Stimulated activated CD4-positive, alpha-beta T cell treated with anti-CD3 and anti-CD28 coated beads, Interleukin-4, amount 100 ng/mL, for 4 hours (primary cell): ENCODE measurements at places on chromosomes 1 and 21.

DNA sequence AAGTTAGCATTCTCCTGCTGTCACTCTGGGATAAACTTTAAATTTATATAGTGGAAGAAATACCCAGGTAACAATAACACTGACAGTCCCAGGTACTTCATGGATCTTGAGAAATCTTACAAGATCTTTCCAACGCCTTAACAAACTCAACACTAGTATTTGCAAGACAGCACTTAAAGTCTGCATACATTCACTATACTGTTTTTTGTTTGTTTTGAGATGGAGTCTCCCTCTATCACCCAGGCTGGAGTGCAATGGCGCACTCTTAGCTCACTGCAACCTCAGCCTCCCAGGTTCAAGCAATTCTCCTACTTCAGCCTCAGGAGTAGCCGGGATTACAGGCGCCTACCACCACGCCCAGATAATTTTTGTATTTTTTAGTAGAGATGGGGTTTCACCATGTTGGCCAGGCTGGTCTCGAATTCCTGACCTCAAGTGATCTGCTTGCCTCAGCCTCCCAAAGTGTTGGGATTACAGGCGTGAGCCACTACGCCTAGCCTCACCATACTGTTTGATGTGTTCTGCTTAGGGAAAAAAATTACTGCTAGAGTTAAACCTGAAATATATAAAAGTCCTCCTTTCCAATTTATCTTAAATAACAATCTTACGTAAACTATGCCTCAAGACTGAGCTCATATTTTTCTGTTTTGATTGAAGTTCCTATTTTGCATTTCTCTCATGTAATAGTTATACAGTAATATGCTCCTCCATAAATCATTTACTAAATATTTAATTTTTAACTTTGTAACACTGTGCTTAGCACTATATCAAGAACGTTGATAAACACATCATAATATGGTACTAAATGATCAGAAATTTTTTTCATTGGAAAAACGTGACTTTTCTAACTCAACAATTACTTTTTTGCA, 17.5 kb downstream of the EYA3 start:
- DNase-seq: no peak

GRCh38 chr21:44432841-44433790, 22.2 kb upstream of the LRRC3 start:
- no peak for DNase-seq

GRCh38 chr1:226962421-226963391, 22.6 kb downstream of the COQ8A start:
- no peak for DNase-seq

DNA sequence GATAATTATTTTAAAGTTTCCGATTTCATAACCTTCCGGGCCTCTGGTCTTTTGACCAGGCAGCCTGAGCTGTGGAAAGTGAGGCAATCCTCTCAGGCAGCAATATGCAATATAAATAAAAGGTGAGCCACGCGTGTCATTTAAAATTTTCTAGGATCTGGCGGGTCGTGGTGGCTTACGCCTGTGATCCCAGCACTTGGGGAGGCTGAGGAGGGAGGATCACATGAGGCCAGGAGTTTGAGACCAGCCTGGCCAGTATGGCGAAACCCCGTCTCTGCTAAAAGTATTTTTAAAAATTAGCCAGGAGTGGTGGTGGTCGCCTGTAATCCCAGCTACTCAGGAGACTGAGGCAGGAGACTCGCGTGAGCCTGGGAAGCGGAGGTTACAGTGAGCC, 546 bp upstream of the ZNF695 start:
- DNase-seq: no peak

DNA sequence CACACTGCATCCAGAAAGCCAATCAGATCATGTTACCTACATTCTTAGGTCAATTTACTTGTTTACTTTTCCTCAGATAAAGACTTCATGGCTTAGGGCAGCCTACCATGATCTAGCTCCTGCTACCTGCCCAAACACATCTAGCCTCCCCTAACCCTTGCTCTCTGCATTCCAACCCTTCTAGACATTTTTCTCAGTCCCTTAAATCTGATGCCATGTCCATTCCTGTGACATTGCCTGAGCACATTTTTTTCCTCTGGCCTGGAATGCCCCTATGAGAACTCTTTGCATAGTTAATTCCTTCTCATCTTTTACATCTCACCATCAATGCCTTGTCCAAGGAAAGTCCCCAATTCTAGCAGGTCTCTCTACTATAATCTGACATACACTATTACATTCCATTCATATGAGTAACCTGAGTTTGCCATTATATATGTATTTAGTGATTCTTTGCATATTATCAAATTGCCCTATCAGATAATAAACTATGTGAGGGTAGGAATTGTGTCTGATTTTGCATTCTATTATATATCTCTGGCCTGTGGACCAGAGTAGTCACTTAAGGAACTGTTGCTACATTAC, 166.9 kb downstream of the COL11A1 start:
- no peak for DNase-seq

GRCh38 chr1:201954263-201955008, 867 bp upstream of the TIMM17A start:
- DNase-seq: no peak

DNA sequence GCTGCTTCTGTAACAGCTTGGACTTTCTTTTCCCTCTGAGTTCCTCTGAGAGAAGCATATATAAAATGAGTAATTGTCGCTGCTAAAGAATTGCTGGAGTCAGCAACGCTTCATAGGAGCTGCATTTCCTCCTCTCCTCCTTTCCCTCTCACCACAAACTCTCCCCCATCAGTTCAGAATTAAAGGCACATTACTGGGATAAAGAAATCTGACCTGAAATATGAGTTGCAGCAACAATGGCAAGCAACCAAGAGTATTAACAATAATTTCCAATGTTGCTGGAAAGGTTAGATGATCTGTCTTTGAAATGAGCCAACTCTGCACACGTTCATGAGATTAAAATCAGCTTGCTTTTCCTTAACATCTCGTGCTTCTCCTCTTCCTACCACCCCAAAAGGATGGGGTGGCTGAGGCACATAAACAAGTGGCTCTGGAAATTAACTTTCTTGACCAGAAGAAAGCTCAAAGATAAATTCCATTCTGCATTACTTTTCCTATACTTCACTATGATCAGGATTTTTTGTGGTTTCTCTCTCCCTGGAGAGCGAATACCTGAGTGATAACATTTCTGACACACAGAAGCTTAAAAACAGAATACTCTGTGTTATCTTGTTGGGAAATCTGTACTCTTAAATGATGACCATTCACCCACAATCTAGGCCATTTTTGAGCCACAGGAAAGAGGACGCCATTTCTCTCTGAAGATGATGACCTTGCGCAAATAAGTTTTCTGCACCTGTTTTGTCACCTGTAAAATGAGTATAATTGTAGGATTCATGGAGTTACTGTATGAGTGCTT, 90.2 kb downstream of the TGFBR3 start:
- DNase-seq: no peak

DNA sequence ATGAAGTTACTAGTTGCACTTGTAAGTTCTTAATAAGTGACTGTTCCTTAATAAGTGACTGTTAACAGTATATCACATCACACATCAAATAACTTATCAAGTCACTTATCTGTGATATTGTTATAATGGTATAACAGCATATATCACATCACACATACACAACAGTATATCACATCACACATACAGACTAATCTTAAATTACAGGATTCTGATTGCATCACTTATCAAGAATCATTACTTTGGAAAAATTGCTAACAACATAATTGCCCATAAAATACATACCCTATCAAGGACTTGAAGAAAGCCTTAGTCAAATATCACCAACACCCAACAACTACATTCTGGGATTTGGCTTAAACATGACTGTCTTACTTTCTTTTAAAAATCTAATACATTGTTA, 813.5 kb downstream of the LTN1 start:
- no peak for DNase-seq

GRCh38 chr1:246193537-246193936, 313.5 kb downstream of the SMYD3 start:
- no peak for DNase-seq

DNA sequence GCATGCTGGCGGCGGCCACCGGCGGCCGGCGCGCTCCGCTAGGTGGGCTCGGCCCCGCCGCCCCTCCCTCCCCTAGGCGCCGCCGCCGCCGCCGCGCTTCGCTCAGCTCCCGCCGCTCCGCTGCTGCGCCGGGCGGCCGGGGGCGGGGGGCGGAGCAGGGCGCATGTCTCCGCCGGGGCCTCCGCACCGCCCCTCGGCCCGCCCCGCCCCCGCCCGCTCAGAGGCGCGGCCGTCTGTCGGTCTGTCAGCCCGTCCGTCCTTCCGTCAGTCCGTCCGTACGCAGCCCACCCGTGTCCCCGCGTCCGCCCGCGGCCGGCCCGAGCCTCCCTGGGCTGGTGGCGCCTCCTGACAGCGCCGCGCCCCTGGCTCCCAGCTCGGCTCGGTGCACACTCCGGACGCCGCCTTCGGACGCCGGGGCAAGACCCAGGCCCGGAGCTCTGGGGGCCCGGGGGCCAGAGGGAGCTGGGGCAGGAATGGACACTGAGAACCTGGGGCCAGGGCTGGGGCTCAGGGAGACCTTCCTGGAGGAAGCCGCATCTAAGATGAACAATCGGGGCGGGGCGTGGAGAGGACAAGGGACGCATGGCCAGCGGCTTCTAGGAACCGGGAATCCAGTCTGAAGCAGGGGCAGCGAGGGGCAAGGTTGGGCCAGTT, at the start of gene GPR153:
Gene GPR153 (minus strand): TSS at position 138 of the 654 bp plus-strand sequence. CDS start 6,193 bp downstream, outside the sequence.
- peak; percentile 58 for DNase-seq

- no peak for DNase-seq
Measured at GRCh38 chr1:234878288-234878687, 250.3 kb downstream of the TOMM20 start.

DNA sequence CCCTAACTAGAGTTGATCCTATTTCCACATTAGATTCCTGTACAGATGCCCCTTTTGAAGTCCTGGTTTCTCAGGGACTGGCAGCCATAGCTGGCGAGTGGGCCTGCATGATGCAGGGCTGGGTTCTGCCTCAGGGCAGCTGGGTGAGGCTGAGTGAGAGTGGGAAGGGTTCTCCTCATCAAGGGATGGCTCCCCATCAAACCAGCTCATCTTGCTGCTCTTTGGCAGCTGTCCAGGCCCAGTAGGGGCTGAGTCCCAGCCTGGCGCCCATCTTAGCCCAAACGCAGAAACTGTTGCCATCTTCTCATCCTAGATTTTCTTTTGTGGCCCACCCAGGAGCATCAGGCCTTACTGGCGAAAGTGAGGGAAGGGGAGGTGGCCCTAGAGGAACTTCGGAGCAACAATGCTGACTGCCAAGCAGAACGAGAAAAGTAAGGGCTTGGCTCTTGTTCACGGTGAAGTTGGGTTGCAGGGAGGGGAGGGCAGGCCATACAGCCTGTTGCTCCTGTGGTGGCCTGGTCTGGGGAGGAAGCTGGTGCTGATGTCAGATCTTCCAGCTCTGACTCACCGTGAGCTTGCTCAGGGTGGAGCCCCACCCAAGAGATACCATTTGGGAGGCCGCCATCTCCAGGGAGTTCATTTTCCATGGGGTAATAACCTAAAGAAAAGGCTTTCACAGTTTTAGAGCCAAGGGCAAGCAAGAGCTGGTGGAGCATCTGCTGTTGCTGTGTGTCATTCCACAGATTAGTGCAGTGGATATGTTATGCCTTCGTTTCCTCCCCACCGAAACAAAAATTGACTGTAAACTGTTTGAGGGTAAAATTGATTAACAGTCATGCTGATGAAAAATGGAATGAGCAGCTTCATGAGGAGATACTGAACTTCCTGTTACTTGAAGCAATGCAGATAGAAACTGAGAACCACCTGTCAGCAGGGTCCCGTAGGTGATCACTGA, 34.7 kb downstream of the TUFT1 start:
- DNase-seq: no peak

DNA sequence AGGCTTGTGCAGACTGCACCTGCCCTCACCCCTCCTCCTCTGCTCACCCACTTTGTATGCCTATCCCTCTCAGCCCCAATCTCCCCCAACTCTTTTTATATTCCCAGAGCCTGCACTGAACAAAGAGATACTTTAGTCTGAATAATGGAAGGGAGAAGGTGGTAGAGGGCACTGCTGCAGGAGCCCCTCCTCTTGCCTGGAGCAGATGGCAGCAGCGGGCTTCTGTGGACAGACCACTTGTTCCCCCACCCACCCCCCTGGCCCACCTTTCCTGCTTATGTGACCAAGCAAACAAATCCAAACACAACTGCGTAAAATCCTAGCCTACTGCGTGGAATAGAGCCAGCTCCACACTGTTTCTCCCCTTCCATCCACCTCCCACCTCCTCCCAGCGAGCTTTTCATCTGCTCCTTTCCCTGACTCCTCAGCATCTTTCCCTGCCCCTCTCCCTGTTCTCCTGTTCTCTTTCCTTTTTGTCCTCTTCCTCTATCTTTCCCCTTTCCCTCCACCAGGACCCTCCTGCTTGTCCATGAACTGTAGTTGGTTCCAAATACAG, 27.5 kb downstream of the RGS8 start:
- no peak for DNase-seq

DNA sequence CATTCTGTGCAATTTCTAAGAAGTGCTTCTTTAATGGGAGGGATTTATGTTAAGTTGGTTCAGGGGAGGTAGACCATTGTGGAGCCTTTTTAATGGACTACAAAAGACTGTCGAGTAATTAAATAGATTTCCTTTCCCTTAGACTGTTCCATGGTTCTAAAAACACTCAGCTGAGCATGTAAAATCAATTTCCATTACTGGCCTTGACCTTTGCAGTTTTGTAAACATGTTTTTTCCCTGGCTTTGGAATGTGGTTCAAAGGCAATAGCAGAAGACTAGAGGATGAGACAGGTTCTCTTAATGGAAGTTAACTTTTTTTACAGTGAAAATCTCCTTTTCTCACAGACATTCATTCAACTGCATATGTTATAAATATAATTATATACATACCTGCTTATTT, 37.6 kb upstream of the BTG3 start:
- no peak for DNase-seq

- no peak for DNase-seq
Measured at GRCh38 chr1:206445116-206445515, 25.2 kb upstream of the IKBKE start.

DNA sequence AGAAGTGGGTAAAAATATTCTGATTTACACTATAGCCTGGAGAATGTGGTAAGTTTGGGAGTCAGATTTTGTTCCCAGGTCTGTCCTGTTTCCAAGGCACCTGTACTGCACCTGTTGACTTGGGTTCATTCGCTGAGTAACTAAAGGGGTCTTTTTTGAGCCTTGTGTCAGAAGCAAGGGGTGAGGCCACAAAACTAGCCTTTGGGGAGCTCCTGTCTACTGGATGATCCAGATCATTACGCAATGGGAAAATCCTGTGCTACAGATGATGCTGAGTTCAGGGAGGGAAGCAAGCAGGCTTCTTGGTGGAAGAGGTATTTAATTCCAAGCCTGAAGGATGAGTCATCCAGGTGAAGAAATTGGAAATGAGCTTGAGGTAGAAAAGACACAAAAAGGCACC, 424.0 kb downstream of the MATN1 start:
- no peak for DNase-seq

- DNase-seq: no peak
Measured at GRCh38 chr21:39660191-39660980, 47.6 kb downstream of the B3GALT5 start.

- DNase-seq: no peak
Measured at GRCh38 chr21:44720170-44720569, 8.8 kb upstream of the TSPEAR start.

DNA sequence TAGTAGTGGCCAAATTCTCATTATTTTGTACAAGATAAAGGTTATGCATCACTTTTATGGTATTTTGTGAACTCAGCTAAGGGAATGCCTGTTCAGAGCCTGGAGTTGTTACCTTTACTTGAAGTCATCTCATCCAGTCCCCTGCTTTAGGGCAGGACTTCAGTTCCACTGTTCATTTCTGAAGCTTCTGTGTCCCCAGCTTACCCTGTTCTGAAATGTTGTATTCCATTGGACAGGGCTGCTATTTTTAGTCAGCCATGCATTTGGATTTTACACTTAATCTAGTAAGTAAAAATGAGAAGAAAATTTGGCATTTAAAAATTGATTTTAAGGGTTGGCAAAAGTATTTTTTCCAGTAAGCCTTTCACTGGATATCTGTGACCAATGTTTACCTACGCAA, 11.6 kb upstream of the C4BPB start:
- DNase-seq: no peak
